Mesenchymal stem cell (in vitro differentiated cells and primary cell): ENCODE measurements at places on chromosomes 6 and 20.
A peak's percentile ranks its signal among the peaks of the same experiment; 100 is the strongest.

- DNase-seq: peak; percentile 59
- H3K27ac ChIP-seq: no peak overlapping the region
- H3K27me3 ChIP-seq: no peaks in the 10 kb centered on the region
- no peak overlapping the region for H3K4me3 ChIP-seq
- H3K4me1 ChIP-seq: no peaks in the 10 kb centered on the region
These were observed 33.9 kb downstream of the SLC17A4 start for GRCh38 chr6:25788305-25788922.

GRCh38 chr6:30793521-30794194, 49.3 kb upstream of the IER3 start:
- no peaks in the 10 kb centered on the region for H3K36me3 ChIP-seq
- H3K4me3 ChIP-seq: no peak overlapping the region

GRCh38 chr6:157045831-157046454, 268.8 kb downstream of the ARID1B start:
- peaks cover 4% of the 10 kb centered on the region for H3K36me3 ChIP-seq
- DNase-seq: peak; percentile 76
- H3K27me3 ChIP-seq: no peaks in the 10 kb centered on the region
- no peak overlapping the region for H3K4me3 ChIP-seq
- peaks cover 2% of the 10 kb centered on the region for H3K4me1 ChIP-seq

DNA sequence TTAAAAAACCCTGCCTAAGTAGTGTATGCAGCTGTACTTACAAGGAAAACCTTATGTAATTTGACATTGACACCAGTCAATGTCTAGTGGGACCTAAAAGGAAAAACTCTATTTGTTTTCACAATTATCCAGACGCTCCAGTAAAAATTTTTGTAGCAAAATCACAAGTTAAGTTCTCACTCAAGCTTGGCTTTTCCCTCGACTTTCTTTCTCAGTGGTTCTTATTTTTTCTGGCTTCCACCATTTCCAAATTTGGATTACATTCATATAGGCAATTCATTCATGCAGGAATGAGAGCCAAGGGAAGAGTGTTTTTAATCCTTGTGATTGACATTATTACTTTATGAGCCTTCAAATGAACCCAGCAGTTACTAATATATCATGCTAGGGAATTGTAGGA, 66.0 kb upstream of the ADGRG6 start:
- H3K4me3 ChIP-seq: no peak overlapping the region
- DNase-seq: no peak
- no peaks in the 10 kb centered on the region for H3K36me3 ChIP-seq
- H3K27ac ChIP-seq: no peak overlapping the region
- H3K4me1 ChIP-seq: no peaks in the 10 kb centered on the region

- H3K27ac ChIP-seq: peak overlapping the region; percentile 61
- no peaks in the 10 kb centered on the region for H3K36me3 ChIP-seq
- peak; percentile 71 for DNase-seq
- H3K27me3 ChIP-seq: no peaks in the 10 kb centered on the region
These were observed 50.6 kb downstream of the LAMA4 start for GRCh38 chr6:112203577-112204349.

DNA sequence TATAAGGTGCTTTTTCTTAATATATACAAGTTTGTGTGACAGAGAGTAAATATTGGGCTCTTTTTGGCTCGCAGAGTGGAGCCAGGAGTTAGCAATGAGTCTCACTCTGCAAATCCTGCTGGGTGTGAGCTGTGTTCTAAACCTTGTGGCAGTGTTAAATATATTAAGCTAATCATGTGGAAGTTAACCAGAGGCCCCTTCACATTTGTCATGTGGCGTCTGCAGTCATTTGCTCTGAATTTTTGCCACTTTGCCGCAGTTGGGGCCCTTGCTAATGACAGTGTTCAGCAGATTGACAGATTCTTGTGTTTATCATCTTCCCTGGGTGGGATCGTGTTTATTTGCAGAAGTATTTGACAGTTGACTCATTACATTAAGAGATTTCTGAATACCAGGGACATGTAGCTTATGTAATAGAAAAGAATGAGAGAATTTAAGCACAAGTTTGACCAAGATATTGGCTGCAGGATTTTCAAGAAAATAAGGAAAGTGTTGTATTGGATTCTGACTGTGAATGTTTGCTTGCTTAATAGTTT, 37.9 kb downstream of the SPATA2 start:
- H3K4me1 ChIP-seq: peaks cover 3% of the 10 kb centered on the region
- no peak overlapping the region for H3K4me3 ChIP-seq
- no peak for DNase-seq
- H3K27me3 ChIP-seq: no peaks in the 10 kb centered on the region

- no peak overlapping the region for H3K27ac ChIP-seq
- no peaks in the 10 kb centered on the region for H3K27me3 ChIP-seq
- DNase-seq: peak; percentile 67
These were observed 64.5 kb downstream of the EYA2 start for GRCh38 chr20:46959081-46959692.

DNA sequence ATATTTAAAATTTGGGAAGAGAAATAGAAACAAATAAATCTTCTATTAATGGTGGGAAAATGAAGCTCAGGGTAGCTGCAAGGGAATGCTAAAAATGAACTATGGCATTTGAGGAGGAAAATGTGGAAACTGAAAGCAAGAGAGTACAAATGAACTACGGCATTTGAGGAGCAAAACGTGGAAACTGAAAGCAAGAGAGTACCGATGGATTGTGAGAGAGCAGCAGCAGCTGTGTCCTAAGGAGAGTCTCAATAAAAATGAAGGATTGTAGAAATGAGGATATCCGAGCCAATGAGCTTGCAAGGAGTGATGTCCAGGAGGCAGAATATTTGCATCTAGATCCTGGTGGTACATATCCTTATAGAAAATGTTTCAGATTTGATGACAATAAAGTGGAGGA, 547.1 kb upstream of the ZNF337 start:
- H3K4me1 ChIP-seq: no peaks in the 10 kb centered on the region
- no peaks in the 10 kb centered on the region for H3K36me3 ChIP-seq
- no peaks in the 10 kb centered on the region for H3K27me3 ChIP-seq
- DNase-seq: no peak

- no peaks in the 10 kb centered on the region for H3K27me3 ChIP-seq
- peaks cover 9% of the 10 kb centered on the region for H3K4me1 ChIP-seq
- H3K4me3 ChIP-seq: no peak overlapping the region
- H3K27ac ChIP-seq: no peak overlapping the region
- H3K36me3 ChIP-seq: no peaks in the 10 kb centered on the region
- peak; percentile 21 for DNase-seq
These were observed 168.4 kb upstream of the CDYL start for GRCh38 chr6:4607793-4608192.
